ENCODE measurements at places on chromosomes 1 and 21.

- peak; percentile 65 for DNase-seq
Measured at GRCh38 chr1:198936371-198937083, 297.7 kb downstream of the PTPRC start.

- DNase-seq: no peak
Measured at GRCh38 chr1:3120140-3120539, 51.1 kb downstream of the PRDM16 start.

DNA sequence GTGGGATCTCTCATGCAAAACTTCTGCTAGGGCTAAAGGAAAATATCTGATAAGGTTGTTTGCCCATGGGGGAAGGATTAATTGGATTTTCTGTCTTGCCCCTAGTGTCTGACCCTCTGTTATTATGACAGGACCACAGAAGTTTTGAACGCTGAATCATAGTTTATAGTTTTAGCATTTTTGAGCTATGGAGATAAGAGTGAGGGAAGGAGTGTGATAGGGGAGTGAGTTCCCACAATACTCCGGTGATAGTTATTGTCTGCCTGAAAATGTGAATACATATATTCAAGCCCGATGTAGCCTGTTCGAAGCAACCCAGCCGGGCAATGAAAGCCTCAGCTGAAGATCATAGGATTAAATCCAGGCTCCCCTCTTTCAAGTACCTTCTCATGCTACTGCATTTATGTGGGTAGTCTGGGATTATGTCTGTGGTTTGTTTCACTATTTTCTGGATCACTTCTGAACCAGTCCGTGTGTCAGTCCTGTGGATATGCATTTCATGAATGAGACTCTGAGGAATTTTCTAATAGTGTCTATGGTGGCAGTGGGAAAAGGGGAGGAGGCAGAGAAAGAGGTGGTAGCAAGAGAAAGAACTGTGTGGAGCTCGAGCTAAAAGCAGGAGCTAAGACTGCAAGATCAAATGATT, 258.7 kb downstream of the DISC1 start:
- DNase-seq: peak; percentile 55

- DNase-seq: peak; percentile 32
Measured at GRCh38 chr1:210558302-210558701, 229.6 kb downstream of the HHAT start.

DNA sequence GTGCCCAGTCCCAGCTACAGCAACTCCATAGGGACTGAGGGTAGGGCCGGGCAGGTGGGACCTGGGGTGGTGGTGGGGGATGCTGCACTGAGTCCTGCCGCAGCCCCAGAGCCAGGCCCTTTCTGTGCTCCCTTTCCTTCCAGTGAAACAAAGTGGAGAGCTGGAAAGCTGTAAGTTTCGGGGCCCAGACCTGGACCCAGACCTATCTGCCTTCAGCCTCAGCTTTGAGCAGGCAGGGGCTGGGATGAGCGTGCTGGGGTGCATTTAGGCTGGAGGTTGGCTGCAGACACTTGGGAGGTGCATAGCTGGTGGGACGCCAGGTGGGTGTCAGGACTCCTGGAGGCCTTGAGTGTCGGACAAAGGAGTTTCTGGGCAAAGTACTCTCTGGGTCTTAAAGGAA, 92.7 kb upstream of the C1orf174 start:
- no peak for DNase-seq

GRCh38 chr1:227315629-227316346, 2.5 kb downstream of the CDC42BPA start:
- peak; percentile 60 for DNase-seq

GRCh38 chr1:248733566-248733965, 22.0 kb downstream of the LYPD8 start:
- no peak for DNase-seq

GRCh38 chr1:180566026-180566425, 7.3 kb downstream of the OVAAL start:
- DNase-seq: no peak

- DNase-seq: peak; percentile 37
Measured at GRCh38 chr1:224540535-224540934, 75.6 kb upstream of the CNIH3 start.

DNA sequence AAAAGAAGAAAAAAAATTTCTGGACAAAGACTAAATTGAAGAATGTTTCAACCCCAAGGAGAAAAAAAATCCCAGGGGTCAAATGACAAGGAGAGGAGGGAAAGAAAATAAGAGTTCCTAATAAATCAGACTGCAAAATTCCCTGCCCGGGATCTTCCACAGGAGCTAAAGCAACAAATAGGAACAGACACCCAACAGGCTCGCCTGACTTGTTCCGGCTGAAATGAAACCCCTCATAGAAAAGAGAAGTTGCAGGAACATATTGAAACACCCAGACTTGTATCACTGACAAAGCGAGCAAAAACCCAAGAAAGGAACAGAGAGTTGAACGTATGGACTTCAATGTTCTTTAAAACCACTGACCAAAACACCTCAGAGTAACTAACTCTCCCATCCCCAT, 123.0 kb downstream of the TIAM1 start:
- no peak for DNase-seq

Data from astrocyte of the spinal cord (primary cell).